ENCODE measurements at places on chromosomes 7 and 10. TPM values are rescaled to one million over a fixed set of nuclear protein-coding genes. Genes with fewer than 3 reads are reported as not detected.

DNA sequence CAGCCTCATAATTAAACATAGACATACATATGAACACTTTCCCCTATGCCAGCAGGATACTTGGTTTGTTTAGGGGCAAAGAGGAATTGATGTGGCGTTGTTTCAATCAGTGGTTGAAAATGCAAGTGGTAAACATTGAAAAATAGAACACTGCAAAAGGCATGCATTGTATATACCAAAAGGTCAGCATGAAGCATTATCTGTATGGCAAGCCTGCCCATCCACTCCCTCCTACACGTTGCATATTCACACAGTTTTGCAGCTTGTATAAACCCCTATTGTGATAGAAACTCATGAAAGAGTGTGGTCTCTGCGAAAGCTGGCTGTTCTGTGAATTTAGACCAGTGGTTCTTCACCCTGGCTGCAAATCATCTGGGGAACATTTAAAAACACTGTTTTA is 17.1 kb downstream of the CAV1 start:
- no peak for DNase-seq

ELFN1 gene
- polyA plus RNA-seq = 4.7 TPM

- DNase-seq = no peak
These were observed 22.4 kb downstream of the GPR141 start for GRCh38 chr7:37705976-37706375.

GRCh38 chr10:108545921-108546320 is 1377.4 kb downstream of the XPNPEP1 start:
- DNase-seq = no peak

GRCh38 chr10:10647331-10647730 is 370.3 kb upstream of the CELF2 start:
- no peak for DNase-seq

CTAGE4 gene
- polyA plus RNA-seq = not detected

FOXP2 gene
- 10.3 TPM for polyA plus RNA-seq

GRCh38 chr7:44498230-44498954 is 7.9 kb upstream of the NUDCD3 start:
- DNase-seq = no peak

DNA sequence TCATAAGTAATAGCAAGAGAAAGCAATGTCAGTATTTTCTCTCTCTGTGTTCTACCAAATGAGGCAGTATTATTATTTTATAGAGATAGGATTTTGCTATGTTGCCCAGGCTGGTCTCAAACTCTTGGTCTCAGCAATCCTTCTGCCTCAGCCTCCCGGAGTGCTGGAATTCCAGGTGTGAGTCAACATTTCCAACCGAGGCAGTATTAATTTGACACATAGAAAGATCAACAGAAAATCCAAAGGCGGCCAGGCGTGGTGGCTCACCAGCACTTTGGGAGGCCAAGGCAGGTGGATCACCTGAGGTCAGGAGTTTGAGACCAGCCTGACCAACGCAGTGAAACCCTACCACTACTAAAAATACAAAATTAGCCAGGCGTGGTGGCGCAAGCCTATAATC is 71.8 kb downstream of the SMURF1 start:
- DNase-seq = no peak

- DNase-seq = no peak
These were observed 83.7 kb downstream of the MBL2 start for GRCh38 chr10:52688899-52689298.

- DNase-seq = no peak
These were observed 2.0 kb upstream of the KLF6 start for GRCh38 chr10:3787016-3787400.

GRCh38 chr10:96448558-96448957 is 65.2 kb downstream of the TLL2 start:
- DNase-seq = no peak

DNA sequence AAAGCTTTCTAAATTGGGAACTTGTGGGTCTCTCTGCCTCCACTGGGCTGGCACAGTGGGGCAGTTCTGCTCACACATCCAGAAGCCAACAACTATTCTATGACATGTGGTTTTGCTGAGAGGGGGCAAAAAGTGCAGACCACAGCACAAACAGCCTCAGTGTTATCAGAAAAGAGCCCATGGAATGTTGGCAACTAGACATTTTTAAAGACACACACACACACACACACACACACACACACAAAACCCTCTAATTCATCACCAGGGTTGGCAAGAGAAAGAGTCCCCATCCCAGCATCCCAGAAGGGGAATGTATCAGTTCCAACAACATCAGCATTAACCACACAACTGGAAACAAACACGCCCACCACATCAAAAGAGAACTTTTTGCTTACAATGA is 117.1 kb downstream of the FGFR2 start:
- no peak for DNase-seq

GRCh38 chr7:76054123-76055120 is 6.5 kb downstream of the MDH2 start:
- no peak for DNase-seq

FAM237B gene
- polyA plus RNA-seq = 0.06 TPM

PPP1R17 gene
- polyA plus RNA-seq = not detected

GRCh38 chr7:134174795-134175261 is 47.7 kb downstream of the LRGUK start:
- DNase-seq = no peak

DNA sequence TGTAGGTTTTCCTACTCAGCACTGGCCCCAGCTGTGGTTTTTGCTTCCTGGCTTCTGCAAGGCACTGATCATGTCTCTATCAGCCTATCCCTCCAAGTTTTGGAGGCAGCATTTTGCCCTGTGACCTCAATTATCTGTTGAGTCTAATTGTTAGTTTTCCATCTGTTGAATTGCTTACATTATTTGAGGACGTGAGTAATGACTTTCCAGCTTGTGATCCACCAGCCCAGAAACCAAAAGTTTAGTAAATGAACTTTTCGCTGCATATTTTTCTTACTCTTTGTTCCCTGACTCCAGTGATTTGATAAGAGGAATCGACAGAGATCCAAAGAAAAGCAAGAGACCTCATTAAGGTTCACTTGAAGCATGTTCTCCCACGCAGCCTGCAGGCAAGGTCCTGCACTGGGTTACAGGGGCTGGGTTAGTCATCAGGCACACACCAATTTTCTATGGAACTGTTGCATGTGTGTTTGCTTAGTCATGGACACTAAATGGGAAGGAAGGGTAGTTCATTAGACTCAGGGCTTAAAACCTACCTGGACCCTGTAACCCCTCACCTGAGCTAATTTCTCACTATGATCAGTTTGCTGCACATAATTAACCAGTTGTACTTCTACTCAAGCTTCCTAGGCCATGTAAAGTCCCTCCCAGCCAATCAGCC is 57.2 kb downstream of the AKR1E2 start:
- no peak for DNase-seq

DNA sequence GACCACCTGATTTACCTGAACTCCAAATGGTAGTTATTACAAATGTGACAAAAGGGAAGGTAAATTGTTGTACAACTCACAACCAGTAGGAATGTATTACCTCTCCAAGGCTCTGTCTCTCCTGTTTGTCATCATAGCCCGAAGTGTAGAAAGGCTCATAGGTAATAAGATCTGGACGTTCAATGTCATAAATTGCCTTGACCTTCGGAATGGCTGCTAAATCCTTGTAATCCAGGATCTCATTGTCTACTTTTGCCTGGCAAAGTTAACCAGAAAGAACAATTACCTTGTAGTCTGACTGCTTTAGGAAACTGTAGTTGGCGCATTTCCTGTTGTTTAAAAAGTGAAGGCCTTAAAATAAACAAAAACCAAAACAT is 68.6 kb upstream of the AFAP1L2 start:
- no peak for DNase-seq
